ENCODE measurements at places on chromosomes 7 and 10.

DNA sequence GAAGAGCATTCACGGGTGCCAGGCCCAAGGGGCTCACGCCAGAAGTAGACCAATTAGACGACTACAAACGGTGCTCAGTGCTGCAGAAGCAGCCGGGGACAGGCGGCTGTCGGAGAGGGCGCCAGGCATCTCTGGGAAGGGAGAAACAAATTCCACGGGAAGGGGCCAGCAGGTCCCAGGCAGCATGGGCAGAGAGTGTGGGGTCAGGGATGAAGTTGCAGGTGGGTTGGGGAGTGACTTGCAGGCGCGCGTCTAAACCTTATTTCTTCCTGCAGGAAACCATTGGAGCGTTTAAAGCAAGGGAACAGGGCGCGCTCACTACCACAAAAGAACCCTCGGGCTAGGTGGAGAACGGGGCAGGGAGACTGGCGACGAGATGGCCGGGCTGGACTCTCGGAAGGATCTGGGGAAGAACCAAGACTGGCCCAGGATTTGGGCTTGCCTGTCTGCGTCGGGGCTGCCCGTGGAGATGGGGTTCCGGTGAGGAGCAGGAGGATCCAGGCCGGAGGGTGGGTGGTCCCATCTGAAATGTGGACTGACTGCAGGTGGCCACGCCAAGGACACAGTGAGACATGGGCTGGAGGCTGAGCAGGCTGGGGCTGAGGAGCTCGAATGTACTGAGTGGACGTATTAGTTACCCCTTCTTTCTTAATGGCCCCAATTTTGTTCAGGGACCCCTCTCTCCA lies 116.3 kb upstream of the DIP2C start:
- no peak for DNase-seq

- DNase-seq, result no peak
Observed at GRCh38 chr10:77409697-77410471, 227.7 kb downstream of the KCNMA1 start.

GRCh38 chr10:70939441-70940003 lies 51.2 kb upstream of the PCBD1 start:
- DNase-seq, result no peak

DNA sequence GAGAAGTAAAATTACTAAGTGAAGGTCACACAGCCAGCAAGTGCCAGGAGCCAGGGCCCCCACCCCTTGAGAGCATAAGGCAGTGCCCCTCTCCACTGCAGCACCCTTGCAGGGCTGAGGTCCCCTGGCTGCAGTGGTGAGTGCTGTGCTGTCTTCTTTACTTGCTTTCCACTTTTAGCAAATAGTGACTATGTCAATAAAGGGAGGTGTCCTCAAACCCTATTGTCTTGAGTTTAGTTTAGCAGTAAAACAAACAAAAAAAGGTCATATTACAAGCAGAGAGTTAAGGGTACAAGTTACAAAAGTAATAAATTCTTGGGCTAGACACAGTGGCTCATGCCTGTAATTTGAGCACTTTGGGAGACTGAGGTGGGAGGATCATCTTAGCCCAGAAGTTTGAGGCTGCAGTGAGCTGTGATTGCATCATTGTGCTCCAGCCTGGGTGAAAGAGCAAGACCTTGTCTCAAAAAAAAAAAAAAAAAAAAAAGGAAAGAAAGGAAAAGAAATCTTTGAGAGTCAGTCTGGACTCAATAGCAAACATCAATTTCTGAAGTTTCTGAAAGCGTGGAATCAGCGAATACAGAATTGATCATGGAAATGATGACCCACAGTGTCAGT lies 39.0 kb upstream of the KIF5B start:
- peak; percentile 20 for DNase-seq

DNA sequence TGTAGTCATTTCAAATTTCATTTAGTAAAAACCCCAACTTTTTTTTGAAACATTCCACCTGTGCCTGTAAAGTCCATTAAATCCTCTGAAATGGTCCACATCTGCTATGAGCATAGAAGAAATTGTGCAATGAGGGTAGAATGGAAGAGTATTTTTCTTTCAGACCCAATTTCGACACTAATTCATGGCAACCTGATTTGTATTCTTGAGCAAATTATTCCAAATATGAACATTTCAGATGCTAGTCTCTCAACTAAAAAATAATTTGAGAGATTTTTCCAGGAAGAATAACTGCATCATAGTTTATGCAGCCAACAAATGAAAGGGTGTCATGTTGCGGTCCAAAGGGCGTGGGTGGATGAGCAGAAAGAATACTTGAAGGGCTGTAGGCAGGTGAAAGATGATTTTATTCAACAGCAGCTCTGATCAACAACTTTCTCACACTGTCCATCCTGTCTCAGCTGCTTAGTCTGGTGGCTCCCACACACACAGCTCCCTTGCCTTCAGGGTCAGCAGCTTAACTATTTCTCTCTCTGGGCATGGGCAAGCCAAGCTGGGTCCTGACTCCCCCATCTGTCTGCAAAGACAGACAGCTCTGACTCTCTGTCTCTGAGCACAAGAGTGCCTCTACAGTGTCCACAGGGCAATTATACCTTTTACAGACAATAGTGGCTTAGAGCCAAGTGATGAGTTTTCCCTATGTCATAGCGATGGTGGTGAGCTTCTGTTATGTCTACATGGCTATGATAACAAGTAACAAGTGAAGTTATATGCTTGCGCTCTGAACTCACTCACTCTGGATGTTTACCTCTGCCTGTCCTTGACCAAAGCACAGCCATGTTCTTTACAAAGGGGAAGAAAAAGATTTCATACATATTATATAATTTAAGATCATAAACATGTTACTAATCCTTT lies 11.5 kb downstream of the STEAP2 start:
- DNase-seq, result peak; percentile 93

DNA sequence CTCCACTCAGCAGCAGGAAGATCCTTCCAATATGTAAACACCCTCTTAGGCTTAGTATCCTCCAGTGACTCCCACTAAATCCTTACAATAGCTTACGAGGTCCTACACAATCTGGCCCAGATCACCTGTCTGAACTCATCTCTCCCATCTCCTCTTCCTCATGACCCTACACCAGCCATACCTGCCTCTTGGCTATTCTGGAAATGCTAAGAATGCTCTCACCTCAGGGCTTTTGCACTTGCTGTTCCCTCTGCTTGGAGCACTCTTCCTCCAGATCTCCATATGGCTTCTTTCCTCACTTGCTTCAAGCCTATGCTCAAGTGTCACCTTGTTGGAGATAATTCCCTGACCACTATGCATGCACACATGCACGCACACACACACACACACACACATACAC lies 50.8 kb upstream of the FRMD4A start:
- DNase-seq, result no peak

DNA sequence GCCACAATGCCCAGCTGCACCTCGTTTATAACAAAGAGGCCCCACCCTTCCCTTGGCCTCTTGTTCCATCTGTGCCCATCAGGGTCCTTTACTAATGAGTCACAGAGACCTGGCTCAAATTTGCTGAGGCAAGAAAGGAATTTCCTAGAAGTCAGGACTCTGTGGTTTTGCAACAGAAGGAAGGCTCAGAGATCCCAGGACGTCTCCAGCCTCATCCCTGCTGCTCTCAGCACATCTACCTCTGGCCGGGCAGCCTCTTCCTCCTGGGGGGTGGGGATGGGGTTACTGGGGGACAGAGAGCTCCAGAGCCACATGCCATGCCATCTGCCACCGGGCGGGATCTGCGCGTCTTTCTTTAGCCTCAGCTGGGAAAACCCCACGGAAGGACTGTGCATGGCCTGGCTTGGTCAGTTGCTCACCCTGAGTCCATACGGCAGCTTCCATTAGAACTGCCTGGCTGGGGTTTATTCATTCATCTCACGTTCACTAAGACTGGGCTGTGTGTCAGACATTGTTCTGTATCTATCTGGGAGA lies 41.9 kb upstream of the PSMG3 start:
- peak; percentile 87 for DNase-seq

- no peak for DNase-seq
Observed at GRCh38 chr7:73707045-73707631, 12.3 kb downstream of the STX1A start.

DNA sequence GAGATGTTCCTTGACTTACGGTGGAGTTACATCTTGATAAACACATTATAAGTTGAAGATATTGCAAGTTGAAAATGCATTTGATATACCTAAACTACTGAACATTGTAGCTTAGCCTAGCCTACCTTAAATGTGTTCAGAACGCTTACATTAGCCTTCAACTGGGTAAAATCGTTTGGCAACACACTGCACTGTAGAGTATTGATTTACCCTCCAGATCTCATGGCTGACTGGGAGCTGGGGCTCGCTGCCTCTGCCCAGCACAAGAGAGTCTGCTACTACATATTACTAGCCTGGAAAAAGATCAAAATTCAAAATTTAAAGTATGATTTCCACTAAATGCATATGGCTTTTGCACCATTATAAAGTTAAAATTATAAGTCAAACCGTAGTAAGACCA lies 7.5 kb upstream of the AGR3 start:
- DNase-seq, result no peak

DNA sequence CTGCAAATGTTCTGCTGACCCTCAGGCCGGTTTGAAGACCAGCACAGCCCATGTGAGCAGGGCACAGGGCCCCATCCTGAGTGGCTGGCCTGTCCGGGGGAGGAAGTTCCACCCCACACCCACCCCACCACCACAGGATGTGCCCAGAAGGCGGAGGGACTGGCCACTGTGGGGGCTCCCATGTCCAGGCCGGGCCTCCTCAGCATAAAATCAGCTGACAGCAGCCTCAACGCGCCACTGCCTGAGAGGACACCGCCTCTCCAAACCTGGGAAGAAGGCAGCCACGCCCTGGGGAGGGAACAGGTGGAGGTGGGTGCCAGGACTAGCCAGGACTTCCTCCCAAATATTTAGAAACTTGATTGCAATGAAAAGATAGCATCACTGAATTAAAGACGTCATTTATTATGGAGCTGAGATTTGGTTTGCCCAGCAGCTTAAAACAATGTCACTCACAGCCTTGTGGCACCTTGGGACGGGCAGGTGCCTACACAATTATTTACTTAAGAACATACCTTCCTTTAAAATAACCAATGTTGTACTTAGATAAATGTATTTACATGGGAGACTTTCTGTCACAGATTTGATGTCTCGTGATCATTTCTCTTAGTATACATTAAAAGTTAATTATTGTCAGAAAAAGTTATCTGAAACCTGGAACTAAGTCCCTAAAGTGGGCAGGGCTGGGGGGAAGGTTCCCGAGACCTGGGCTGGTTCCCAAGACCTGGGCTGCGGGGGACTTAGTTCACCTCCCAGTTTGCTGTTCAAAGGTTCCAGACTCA lies 27.3 kb upstream of the FAM20C start:
- DNase-seq, result no peak

GRCh38 chr10:62981096-62981495 lies 152.0 kb upstream of the NRBF2 start:
- DNase-seq, result no peak

DNA sequence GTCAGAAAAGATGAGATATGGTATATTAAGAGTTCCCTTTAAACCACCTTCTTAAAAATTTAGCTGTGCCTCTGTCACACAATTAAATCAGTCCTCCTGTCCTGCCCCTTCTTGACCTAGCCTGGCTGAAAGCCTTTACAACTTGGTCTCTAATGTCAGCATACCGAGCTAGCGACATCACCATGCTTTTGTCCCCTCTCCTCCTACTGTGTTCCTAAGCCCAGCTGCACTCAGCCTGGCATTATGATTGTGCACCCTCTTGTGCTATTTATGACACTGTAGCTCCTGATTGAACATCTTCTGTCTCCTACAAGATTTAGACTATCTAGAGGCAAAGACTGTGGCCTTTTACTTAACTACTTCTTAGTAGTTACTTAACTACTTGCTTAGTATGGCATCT lies 29.2 kb downstream of the TDRD1 start:
- no peak for DNase-seq

GRCh38 chr7:127317447-127317961 lies 64.8 kb upstream of the GRM8 start:
- DNase-seq, result peak; percentile 46

DNA sequence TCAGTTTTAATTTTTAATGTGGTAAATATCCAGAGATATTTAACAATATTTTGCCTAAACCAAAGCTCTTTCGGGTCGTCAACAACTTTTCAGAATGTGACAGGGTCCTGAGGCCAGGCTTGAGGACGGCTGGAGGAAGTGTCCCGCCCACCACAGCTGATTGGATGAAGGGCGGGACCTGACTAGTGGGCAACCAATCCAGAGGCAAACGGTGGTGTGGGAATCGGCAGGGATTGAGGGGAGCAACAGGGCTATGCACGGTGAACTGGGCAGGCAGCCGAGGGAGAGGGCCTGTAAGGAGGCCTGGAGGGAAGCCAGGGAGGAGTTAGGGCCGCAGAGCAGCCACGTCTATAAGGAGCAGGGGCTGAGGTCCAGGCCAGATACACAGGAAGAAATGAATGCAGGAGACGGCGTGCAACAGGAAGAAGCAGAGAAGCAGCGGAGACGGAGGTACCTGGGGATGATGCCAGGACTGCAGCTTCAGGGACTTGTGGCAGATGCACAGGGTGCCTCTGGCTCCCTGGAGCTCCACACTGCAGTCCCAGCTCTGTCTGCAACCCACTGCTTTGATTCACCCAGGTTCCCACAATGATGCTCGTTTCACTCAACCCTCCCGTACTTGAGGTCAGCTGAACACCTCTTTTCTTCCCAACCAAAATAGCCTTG lies 46.1 kb upstream of the ZMIZ1 start:
- DNase-seq, result peak; percentile 14

DNA sequence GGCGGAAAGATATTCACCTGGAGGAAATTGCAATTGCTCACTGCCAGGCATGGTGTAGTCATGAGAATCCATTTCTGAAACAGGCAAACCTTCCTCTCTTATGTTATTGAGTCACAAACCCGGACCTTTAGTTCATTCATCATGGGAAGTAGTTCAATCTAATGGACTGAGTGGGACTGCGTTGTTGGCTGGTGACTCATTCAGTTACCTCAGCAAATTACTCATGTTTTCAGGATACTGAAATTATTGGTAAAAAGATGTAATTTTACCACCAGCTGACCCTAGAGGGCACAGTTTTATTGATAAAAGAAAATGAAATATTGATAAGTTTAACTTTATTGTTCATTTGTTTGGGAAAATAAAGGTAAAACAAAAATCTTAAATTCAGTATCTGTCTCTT lies 1194.4 kb upstream of the SORCS1 start:
- DNase-seq, result peak; percentile 97

- no peak for DNase-seq
Observed at GRCh38 chr7:56040730-56041129, 10.5 kb downstream of the PSPH start.

- DNase-seq, result no peak
Observed at GRCh38 chr10:28873540-28873939, 196.2 kb downstream of the BAMBI start.

DNA sequence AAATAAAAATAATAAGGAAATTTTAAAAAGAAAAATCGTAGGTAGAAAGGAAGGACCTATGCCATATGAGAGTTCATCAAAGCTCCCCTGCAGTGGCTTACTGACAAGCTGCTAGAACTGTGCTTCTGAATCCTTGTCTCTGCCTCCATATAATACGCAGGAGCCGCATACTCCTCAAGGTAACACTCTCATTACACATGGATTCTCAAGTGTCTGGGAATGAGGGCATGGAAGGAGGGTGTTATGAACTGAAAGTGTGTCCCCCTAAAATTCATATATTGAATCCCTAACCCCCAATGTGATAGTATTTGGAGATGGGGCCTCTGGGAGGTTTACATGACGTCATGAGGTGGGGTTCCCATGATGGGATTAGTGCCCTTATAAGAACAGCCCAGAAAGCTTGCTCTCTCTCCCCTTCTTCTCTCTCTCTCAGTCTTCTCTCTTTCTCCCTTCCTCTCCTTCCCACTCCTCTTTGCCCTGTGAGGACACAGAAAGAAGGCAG lies 35.2 kb downstream of the CREB3L2 start:
- DNase-seq, result no peak

GRCh38 chr7:155840262-155840885 lies 28.1 kb upstream of the SHH start:
- no peak for DNase-seq

Data from fibroblast of mammary gland (primary cell).